ENCODE measurements at places on chromosomes 5 and 9.

GRCh38 chr5:97009212-97009898, 73.5 kb downstream of the LNPEP start:
- no peak for DNase-seq

DNA sequence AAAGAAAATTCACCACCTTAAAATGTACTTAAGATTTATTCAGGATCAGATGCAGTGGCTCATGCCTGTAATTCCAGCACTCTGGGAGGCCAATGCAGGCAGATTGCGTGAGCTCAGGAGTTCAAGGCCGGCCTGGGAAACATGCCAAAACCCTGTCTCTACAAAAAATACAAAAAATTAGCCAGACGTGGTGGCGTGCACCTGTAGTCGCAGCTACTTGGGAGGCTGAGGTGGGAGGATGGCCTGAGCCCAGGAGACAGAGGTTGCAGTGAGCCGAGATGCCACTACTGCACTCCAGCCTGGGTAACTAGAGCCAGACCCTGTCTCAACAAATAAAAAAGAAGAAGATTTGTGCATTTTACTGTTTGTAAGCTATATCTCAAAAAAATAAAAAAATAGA, 34.7 kb upstream of the GFPT2 start:
- no peak for DNase-seq

DNA sequence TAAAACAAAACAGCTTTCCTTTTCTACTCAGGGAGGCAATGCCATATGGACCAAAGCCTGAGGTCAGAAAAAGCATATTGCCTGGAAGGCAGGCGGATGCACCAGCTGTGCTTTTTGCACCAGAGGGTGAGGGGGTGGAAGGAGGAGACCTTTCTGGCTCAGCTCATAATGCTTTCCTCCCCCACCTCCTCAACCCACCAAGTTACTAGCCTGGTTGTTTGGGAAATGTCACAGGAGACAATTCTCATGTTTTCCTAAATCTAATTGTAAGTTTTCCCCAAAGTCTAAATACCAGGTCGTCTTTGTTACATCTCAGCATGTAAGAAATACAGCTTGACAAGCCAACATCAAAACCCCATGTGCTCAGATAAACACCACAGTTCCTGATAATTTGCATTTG, 72.6 kb upstream of the DMRTA1 start:
- DNase-seq: no peak

- no peak for DNase-seq
These were observed 115.8 kb upstream of the ICE1 start for GRCh38 chr5:5306696-5307095.

GRCh38 chr5:111261610-111262009, 37.4 kb downstream of the CAMK4 start:
- DNase-seq: no peak

GRCh38 chr5:99076723-99077640, 148.2 kb upstream of the CHD1 start:
- no peak for DNase-seq

DNA sequence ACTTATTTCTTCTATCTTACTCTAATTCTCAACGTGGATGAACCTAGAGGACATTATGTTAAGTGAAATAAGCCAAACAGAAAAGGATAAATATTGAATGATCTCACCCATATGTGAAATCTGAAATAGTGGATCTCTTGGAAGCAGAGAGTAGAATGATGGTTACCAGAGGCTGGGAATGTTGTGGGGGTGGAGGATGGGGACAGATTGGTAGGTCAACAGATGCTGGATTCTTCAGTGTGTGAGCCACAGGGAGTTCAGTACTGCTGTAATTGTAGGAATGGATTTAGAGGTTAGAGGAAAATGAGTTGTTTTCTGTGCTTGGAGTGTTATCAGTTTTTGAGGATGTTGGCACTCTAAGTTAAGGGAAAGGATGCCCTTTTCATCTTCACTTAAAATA, 190.6 kb downstream of the FBXL7 start:
- no peak for DNase-seq

GRCh38 chr5:119271758-119272730, 83.8 kb upstream of the TNFAIP8 start:
- no peak for DNase-seq

GRCh38 chr5:172044631-172045314, 38.3 kb upstream of the FBXW11 start:
- DNase-seq: no peak

GRCh38 chr5:13990896-13991295, 46.4 kb upstream of the DNAH5 start:
- DNase-seq: no peak
